Stimulated activated CD8-positive, alpha-beta memory T cell treated with anti-CD3 and anti-CD28 coated beads, Interleukin-4, amount 100 ng/mL, for 4 hours (primary cell): ENCODE measurements at places on chromosomes 1 and 21.

DNA sequence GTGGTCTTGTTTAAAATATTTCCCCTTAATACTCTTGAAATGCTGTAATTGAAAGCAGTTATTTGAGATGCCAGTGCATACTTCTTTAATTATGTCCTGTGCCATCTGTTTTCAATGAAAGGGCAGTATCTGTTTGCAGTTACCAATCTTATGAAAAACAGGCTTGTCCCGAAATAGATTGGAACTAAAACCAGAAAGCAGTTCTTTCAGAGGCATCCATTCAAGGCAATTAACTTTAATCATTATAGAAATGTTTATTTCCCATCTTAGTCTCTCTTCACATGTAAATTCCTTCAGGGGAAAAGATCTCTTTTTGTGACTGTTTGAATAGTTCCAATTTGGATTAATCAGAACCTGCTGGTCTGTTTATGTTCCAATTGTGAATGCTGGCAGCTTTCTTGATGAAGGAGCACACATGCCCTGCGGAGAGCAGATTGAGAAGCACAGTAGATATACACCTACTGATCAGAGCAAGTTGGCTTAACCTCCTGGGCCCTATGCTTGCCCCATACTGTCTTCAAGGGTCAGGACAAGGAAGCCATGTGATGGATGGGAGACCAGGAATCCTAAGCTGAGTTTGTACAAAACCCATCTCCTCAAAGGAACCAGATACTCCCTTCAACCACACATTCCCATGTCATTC, 41.6 kb upstream of the MROH9 start:
- DNase-seq = no peak

DNA sequence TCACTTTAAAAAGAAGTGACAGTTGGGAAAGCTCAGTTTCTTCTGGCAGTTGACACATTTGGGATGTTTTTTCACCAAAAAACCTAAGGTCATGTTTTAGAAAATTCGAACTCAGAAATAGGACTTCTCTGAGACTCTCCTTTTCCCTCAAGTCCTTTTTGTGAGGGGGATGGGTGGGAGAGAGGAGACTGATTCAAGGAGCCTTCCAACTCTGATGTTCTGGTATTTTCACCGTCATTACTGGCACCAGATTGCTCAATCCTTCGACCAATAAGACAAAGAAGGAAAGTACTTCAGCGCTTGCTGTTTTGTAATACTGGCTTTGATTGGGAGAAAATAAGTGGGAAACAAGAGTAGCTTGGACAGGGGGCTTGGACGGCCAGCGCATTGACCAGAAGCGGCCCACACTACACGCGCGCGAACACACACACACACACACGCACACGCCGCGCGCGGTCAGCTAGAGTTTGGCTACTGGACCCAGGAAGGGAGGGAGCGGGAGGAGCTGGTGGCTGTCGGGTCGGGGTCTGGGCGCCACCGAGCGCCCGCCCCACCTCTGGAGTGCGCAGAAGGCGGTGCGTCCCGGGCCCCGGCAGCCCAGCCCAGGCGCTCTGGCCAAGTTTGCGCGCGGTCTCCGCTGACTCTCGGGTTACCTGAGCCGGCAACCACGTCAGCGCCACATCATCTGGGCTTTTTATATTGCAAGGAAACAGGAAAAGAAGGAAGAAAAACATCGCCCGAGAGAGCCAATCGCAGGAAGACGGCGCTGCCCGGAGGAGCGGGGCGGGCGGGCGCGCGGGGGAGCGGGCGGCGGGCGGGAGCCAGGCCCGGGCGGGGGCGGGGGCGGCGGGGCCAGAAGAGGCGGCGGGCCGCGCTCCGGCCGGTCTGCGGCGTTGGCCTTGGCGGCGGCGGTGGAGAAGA, at the start of gene KCNK1:
KCNK1 (plus strand) TSS at position 855 of the 921 bp plus-strand sequence; CDS start at position 921, 66 bp downstream.
- DNase-seq = no peak

DNA sequence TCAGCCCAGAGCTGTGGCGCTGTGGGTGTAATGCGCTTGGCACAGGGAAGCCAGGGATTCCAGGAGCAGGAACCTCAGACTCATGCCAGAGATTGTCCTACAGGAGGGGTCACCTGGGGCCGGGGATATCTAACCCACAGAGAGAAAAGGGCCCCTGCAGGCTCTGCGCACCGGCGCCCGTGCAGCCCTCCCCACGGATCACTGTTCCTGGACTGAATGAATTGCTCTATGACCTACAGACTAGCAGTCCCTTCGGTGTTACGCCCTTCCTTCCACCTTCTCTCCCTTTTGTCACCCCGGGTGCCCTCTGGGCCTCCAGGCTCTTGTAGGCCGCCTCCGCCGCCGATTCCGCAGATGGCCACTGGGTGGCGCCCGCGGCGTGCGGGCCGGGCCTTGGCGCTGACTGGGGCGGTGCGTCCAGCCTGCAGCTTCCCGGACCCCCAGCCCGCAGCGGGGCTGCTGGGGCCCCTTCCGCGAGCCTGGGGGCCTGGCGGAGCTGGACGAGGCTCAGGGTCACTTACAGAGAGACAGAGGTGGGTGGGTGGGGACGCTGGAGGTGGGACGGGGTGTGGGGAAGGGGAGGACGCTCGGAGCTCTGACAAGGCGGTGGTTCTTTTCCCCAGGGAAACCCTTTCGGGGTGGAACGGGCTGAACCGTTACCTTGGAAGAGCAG, 101.3 kb downstream of the IER5 start:
- DNase-seq = peak; percentile 37

GRCh38 chr21:32523988-32524719, 61.2 kb downstream of the TCP10L start:
- no peak for DNase-seq

- DNase-seq = no peak
These were observed 106.3 kb upstream of the CSF3R start for GRCh38 chr1:36588972-36589371.

DNA sequence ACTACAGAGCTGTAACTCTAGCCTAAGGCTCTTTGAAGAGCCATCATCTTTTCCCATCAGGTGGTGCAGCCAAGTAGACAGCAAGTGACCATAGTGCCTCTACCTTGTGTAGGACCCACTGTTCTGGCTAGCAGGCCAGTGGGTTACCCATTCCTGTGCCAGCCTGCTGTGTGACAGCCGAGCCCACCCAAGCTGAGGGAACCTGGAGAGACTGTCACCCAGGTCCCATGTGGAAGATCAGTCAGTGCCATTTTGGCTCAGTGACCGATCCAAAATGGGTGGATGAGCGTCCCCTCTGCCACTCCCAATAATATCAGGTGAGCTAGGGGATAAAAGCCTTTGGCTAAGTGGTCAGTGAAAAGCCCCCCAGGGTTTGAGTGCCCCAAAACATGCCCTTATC, 417.9 kb downstream of the MATN1 start:
- no peak for DNase-seq

GRCh38 chr1:36523850-36524249, 41.1 kb upstream of the CSF3R start:
- DNase-seq = no peak

DNA sequence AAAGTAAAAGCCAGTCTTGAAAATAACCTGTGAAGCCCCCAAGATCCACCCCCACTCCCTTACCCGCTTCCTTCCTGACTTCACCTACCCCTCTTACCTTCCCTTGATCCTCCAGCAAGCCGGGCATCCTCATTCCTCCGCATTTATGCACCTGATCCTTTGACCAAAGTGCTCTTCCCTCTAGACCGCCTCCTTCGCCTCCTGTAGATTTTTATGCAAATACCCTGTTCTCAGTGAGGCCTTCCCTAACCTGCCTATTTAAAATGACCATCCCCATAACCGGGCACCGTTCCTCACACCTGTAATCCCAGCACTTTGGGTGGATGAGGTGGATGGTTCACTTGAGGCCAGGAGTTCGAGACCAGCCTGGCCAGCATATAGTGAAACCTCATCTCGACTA, 1.1 kb upstream of the NENF start:
- DNase-seq = no peak
